ENCODE measurements at places on chromosomes 7 and 10. TPM values are rescaled to one million over a fixed set of nuclear protein-coding genes. Genes with fewer than 3 reads are reported as not detected.

NEUROG3 gene
- not detected for total RNA-seq

CTAGE4 gene
- 0.28 TPM for total RNA-seq

CCL26 gene
- 2.9 TPM for total RNA-seq

GHRHR gene
- not detected for total RNA-seq

STEAP1B gene
- 25.3 TPM for total RNA-seq

FGFR2 gene
- 0.19 TPM for total RNA-seq

LAMB1 gene
- 348 TPM for total RNA-seq

PRTFDC1 gene
- total RNA-seq, result 15.7 TPM

GATA3 gene
- 0.28 TPM for total RNA-seq

ZNF117 gene
- total RNA-seq, result 14.4 TPM

FAM25C gene
- total RNA-seq, result not detected

TMEM140 gene
- 18.6 TPM for total RNA-seq

PAOX gene
- total RNA-seq, result 4.8 TPM

CDHR1 gene
- total RNA-seq, result 0.19 TPM

POT1 gene
- total RNA-seq, result 34.5 TPM

FKBP9 gene
- 179 TPM for total RNA-seq

TCF7L2 gene
- total RNA-seq, result 1.2 TPM

KLF14 gene
- total RNA-seq, result under 0.01 TPM

EPHA1 gene
- total RNA-seq, result 0.58 TPM

PCDH15 gene
- total RNA-seq, result not detected

STEAP1 gene
- total RNA-seq, result 32.2 TPM

GARIN1A gene
- 0.38 TPM for total RNA-seq

COBL gene
- not detected for total RNA-seq

CPA1 gene
- total RNA-seq, result not detected

ZNF25 gene
- 20.6 TPM for total RNA-seq

SLC35G1 gene
- 4.6 TPM for total RNA-seq

DOCK1 gene
- total RNA-seq, result 77.5 TPM

FBXL13 gene
- total RNA-seq, result 3.7 TPM

TAS2R39 gene
- total RNA-seq, result not detected

OR2A12 gene
- total RNA-seq, result not detected

HACD1 gene
- total RNA-seq, result 30.5 TPM

TUBAL3 gene
- not detected for total RNA-seq

CRHR2 gene
- not detected for total RNA-seq

MYO1G gene
- total RNA-seq, result under 0.01 TPM

INTS1 gene
- 45.1 TPM for total RNA-seq

PSMC2 gene
- total RNA-seq, result 322 TPM

SEMA3A gene
- total RNA-seq, result 81.9 TPM
